ENCODE measurements at places on chromosomes 2 and 18. TPM values are rescaled to one million over a fixed set of nuclear protein-coding genes. Genes with fewer than 3 reads are reported as not detected.

DNA sequence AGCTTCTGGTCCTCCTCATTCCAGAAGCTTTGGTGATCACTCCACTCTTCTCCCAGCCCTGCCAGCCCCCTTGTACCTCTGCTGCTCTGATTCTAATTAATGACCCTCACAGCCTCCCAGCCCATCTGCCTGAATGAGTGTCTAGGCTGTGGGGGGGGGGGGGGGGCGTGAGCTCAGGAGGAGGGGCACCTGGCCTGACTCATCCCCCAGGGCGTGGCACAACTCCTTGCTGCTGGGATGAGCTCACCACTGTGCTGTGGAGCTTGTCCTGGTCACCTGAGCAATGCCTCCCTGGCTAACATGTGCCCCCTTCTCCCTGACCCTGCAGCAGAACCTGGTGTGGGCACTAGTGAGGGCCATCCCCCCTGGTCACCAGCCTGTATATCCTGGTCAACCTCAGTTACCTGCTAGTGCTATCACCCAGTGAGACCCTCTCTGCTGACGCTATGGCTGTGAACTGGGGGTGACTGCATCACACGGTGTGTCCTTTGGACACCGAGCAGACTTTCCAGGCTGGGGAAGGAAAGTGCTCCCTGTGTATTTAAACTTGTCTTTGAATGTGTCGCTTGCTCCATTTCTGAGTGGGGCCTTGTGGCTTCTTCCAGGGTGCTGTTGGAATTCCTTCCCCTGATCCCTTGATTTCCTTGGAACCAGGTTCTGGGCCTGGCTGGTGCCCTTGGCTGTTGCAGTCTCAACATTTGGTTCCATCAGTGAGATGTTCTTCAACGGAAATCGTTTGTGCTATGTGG is 41.5 kb upstream of the PUM2 start:
- no peaks in the 10 kb centered on the region for H3K36me3 ChIP-seq
- peaks cover 3% of the 10 kb centered on the region for H3K27me3 ChIP-seq
- H3K4me3 ChIP-seq, result no peak overlapping the region
- DNase-seq, result no peak

DNA sequence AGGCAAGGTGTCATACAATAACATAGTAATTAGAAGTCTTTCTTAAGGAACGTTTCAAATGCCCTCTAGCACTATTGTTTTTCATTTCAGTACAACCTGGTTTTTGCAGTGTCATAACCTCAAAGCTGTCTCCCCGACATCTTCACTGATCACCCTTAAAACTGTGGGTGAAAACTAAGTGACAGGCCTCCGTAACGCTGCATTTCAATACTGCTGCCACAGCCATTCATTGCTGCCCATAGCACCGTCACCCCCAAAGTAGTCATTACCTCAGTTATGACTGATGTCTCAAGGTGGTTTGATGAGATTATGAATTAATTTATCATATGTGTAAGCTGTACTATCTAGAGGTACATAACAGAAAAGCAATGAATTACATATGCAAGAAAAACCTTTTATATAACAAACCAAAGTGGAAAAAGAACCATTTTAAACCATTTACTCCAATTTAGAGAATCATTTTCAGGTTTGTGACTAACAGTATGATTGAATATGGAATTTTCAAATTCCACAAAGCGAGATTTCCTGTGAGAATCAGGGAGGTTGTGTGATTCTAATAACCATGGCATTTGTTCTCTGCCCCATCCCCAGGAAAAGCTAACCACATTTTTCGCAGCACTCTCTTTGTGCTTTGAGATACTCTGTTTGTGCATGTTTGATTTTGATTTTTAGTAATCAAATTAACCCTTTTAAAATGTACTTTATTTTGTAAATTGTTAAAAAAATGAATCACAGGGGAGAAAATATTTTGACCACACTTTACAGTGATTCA is 263.0 kb downstream of the PTGR3 start:
- H3K36me3 ChIP-seq, result no peaks in the 10 kb centered on the region
- no peaks in the 10 kb centered on the region for H3K27me3 ChIP-seq
- no peak overlapping the region for H3K27ac ChIP-seq
- peaks cover 20% of the 10 kb centered on the region for H3K4me1 ChIP-seq

GAL3ST2 gene
- total RNA-seq, result 1.5 TPM

- H3K36me3 ChIP-seq, result no peaks in the 10 kb centered on the region
- DNase-seq, result peak; percentile 65
- H3K4me3 ChIP-seq, result no peak overlapping the region
- H3K27ac ChIP-seq, result no peak overlapping the region
Observed at GRCh38 chr2:237154082-237154638, 68.5 kb downstream of the COPS8 start.

DNA sequence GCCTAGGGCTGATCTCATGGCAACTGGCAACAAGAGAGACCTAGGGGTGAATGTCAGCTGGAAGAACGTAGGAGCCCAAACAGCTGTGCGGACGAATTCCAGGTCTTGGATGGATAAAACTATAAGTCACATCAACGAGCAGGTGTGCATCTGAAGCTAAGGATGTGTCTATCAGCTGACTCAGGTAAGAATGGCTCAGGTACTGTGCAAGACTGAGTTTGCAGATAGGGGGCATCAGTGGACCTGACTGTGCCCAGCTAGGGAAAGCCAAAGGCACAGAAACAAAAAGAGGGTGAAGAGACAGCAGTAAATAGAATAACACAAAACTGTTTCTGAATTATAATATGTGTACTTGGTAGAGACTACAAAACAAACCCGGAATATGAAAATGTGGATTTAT is 357.3 kb downstream of the ZEB2 start:
- peak; percentile 7 for DNase-seq
- H3K36me3 ChIP-seq, result no peaks in the 10 kb centered on the region
- H3K27ac ChIP-seq, result no peak overlapping the region
- H3K4me3 ChIP-seq, result no peak overlapping the region
- H3K27me3 ChIP-seq, result no peaks in the 10 kb centered on the region

BCL2 gene
- 40.3 TPM for total RNA-seq

DNA sequence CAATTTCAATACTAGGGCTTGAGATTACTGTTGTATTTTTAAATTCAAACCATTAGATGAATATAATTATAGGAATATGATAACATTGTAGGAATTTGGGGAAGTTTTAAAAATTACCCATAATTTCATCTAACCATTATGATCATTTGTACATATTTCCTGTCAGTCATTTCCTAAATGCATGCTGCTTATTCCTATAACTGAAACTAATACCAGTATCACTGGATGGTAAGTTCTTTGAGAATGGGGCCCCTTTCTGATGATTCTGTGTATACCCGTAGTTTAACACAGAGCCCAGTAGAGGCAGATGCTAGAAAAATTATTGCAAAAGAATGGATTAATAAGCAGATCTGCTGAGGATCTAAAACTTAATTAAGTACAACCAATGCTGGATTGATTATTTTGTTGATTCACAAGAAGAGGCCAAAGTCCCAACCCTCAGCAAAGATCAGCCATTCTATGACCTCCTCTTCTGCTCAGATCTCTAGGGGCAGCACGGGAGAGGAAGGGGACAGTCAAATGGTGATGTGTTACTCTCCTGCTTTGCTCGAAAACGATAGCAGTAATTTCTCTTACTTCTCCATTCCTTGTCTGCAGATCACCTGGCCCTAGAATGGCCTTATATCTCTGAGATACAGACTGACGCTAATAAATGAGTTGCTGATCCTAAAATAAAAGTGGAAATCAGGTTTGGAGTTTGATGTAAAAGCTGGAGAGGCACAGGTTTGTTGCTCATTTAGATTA is 69.5 kb upstream of the PELI1 start:
- H3K27me3 ChIP-seq, result no peaks in the 10 kb centered on the region
- H3K36me3 ChIP-seq, result no peaks in the 10 kb centered on the region
- H3K4me1 ChIP-seq, result peaks cover 25% of the 10 kb centered on the region

SPC25 gene
- not detected for total RNA-seq

PSMA8 gene
- not detected for total RNA-seq

DNA sequence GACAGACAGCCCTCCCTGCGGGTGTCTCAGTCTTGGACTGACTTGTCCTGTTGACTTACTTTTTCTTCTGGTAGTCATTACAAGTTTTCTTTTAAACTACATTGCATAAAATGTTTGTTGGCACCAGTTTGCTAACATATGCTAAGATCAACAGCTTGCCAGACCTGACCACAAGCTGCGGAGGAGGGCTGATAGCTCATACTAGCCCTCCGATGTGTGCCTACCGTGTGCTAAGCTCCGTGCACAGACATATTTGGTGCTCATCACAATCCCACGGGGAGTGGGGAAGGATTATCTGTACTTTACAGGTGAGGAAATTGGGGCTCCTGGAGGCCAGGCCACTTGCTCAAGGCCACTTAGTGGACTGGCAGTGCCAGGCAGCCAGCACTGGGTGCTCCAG is 72.8 kb upstream of the YPEL5 start:
- DNase-seq, result no peak
- H3K36me3 ChIP-seq, result no peaks in the 10 kb centered on the region
- peaks cover 17% of the 10 kb centered on the region for H3K27me3 ChIP-seq
- H3K4me1 ChIP-seq, result peaks cover 3% of the 10 kb centered on the region

DNA sequence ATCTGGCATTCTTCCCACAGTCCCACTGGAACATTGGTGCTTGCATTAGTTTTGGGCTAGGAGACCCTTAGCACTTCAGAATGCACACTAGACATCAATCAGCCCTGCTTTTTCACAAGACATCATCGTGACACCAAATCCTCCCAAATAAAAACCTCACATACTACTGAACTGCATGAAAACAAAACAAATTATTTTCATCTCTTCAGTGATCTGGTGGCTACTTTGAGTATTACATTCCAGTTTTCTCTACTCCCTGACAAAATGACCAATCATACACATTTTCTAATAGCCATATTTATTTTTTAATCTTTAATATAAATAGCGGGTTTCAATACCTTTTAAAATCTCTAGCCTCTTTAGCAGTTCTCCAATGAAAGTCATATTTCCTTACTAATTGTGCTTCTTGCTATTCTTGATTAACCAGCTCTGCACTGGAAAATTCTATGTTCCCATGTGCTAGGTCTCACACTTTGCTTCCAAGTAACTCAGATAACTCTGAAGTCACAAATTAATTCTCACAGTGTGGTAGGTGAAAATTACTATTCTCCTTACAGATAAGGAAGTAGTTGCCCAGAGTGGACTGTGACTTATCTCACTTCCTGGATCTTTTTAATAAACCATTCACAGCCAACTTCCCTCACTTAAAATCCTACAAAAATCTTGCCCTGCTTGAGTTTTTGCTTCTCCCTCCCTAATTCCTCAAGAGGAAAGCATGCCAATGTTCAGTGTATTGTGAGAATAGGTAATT is 82.5 kb upstream of the EPB41L3 start:
- H3K27me3 ChIP-seq, result peaks cover 43% of the 10 kb centered on the region
- H3K4me1 ChIP-seq, result peaks cover 23% of the 10 kb centered on the region
- DNase-seq, result no peak
- H3K36me3 ChIP-seq, result no peaks in the 10 kb centered on the region
- no peak overlapping the region for H3K27ac ChIP-seq

DNA sequence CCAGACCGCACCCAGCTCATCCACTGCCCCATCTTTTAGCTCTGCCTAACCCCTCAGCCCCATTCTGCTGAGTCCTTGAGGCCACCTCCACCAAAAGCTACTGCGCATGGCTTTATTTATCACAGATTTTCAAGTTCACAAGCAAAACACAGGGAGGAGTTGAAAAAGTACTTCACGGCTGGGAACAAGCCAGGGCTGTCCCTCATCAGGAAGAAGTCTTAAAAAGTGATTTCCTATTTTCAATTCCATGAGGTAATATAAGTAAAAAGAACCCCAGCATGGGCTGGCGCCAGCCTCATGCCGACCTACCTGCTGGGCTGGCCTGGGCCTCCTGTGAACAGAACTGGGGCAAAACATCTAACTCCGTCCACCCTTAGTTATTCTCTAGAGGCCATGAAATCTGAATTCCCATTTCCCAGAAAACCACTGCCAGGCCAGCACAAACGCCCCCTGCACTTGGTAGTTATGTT is 69.0 kb downstream of the POLR1A start:
- H3K4me1 ChIP-seq, result peaks cover 97% of the 10 kb centered on the region
- peaks cover 20% of the 10 kb centered on the region for H3K36me3 ChIP-seq
- peak overlapping the region; percentile 92 for H3K27ac ChIP-seq

SCN1A gene
- not detected for total RNA-seq

DNA sequence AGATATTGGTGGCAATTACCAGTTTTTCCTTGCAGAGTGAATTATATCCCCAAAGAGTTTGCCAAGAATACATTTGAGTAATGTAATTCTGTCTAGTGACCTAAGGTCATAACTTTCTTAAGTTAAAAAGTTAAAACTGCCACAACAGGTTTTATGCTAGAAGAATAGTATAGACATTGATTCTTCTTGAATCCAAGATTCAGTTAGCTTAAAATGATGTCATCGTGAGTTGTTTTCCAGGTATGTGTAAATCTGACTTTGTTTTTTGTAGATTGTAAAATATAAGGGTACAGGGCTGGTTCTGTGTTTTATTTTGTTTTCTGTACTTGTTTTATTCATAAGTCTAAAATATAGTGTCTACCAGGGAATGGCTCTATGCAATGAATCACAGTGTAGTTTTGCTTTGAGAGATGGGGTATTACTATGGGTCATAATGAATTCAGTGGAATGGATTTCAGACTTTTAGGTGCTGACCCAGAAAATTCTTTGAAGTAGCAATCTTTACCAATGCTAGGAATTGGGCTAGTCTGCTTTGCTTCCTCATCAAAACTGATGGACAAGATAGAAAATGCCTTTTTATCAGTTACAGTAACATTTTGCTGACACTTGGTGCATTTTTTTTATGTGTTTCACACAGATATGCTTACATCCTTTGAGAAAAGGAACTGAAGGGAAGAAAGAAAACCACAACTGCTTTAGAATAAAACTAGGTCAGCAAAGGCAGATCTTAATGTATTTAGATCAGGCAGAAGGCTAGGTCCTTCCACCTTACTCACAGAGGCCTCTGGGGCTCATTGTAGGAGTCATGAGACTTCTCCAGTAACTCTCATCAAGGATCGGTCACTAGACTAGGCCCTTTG is 20.8 kb upstream of the MGAT5 start:
- H3K4me3 ChIP-seq, result peak overlapping the region; percentile 4
- no peaks in the 10 kb centered on the region for H3K27me3 ChIP-seq
- peaks cover 66% of the 10 kb centered on the region for H3K4me1 ChIP-seq
- peak overlapping the region; percentile 71 for H3K27ac ChIP-seq

- no peak overlapping the region for H3K4me3 ChIP-seq
- no peaks in the 10 kb centered on the region for H3K4me1 ChIP-seq
- peaks cover 24% of the 10 kb centered on the region for H3K27me3 ChIP-seq
- H3K27ac ChIP-seq, result no peak overlapping the region
- DNase-seq, result no peak
Observed at GRCh38 chr2:235263205-235264120, 230.4 kb upstream of the AGAP1 start.

NT5C1B gene
- total RNA-seq, result not detected

DNA sequence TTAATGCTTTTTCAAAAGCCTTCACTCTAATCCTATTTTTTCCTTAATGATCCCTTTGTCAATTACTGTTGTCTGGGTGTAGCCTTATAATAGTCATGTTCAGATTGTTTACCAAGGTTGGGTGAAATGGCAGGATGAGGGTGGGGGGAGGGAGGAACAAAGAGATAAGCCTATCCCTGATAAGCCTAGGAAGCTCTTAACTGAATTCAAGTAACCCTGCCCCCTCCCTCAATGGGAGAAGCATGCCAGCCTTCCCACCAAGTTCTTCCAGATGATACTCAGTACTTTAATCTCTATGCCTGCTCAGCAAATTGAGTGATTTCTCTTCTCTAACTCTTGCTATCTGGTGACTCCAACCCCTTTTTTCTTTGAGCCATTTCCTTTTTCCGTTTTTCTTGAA is 180.3 kb upstream of the ETAA1 start:
- no peaks in the 10 kb centered on the region for H3K36me3 ChIP-seq
- no peak overlapping the region for H3K27ac ChIP-seq
- no peaks in the 10 kb centered on the region for H3K27me3 ChIP-seq
- H3K4me1 ChIP-seq, result no peaks in the 10 kb centered on the region
- no peak for DNase-seq
- H3K4me3 ChIP-seq, result no peak overlapping the region

SLC5A7 gene
- total RNA-seq, result not detected

FAM237A gene
- total RNA-seq, result not detected
